GM23248 (cell line): ENCODE measurements at places on chromosomes 4 and X. TPM values are rescaled to one million over a fixed set of nuclear protein-coding genes. Genes with fewer than 3 reads are reported as not detected.
A peak's percentile ranks its signal among the peaks of the same experiment; 100 is the strongest.

RTL3 gene
- total RNA-seq: under 0.01 and 0.11 TPM in 2 replicates

SERPINA7 gene
- not detected in 2 replicates for total RNA-seq

FRG2 gene
- total RNA-seq: not detected in 2 replicates

DNA sequence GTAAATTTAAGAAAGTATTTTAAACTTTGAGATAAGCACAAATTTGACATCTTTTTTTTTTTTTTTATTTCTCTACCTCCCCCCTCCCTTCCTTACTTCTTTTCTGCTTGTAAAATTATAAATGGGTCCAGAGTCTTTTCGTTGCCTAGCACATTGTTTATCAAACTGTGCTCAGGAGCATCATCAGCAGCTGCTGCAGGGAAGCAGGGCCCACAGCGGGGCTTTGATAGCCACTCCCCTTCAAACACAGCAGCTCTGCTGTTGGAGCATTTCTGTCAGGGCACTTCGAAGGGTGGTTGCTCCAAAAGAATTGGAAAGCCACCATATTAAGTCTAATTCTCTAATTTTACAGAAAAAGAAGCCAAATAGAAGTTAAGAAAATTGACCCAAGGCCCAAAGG, 588.3 kb downstream of the SPRY1 start:
- no peaks in the 10 kb centered on the region for H3K27me3 ChIP-seq
- H3K4me3 ChIP-seq: no peak overlapping the region
- H3K4me1 ChIP-seq: peaks cover 24% of the 10 kb centered on the region
- H3K36me3 ChIP-seq: no peaks in the 10 kb centered on the region
- no peak for DNase-seq
- no peak overlapping the region for H3K27ac ChIP-seq

DNA sequence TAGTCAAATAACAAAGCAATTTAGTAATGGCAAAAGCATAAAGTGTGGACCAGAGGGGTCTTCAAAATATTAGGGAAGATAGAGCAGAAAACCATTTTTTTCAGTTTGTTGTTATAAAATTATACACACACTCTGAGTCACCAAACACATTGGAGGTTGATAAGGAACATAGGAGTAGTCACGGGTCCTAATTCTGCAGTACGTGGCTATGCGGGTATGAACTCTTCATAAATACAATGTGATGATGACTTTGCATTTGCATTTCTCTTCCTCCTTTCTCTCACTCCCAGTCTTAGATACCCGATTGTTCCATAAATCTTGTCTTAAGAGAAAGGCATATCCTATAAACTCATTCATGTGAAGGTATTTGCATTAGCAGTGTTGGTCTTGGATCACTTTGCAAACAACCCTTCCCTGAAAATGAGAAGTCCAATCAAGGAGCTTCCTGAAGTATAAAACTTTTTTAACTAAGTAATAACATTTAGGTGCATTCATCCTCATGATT, 223.6 kb downstream of the PALLD start:
- H3K27me3 ChIP-seq: no peaks in the 10 kb centered on the region
- no peak overlapping the region for H3K4me3 ChIP-seq
- no peak for DNase-seq
- no peaks in the 10 kb centered on the region for H3K36me3 ChIP-seq

DNA sequence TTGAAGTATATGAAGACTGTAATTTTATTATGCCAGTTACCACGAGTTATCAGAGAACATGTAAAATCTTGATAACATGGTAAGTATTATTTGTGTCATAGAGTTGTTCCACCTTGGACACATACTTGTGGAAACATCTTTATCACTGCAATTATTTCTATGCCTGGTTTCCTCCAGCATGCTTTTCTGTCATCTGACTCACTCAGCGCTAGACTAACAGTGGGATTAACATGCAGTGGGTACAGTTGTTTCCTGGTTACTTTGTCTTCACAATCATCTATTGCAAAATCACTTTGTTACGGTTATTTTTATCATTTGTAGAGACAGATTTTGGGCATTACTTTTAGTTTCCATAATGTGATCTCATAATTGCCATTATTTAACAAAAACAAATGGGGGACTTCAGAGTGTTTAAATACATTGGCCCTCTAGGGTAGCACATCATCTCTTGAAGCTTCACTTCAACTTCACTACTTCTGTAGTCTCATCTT, at the start of gene STATH:
TSS of gene STATH (plus strand) at position 441 of the 491 bp plus-strand sequence. CDS start 2,472 bp downstream, outside the sequence.
- H3K4me1 ChIP-seq: peaks cover 8% of the 10 kb centered on the region; the same call in 1 of the 2 replicates
- H3K4me3 ChIP-seq: no peak within 1 kb of the TSS
- H3K27ac ChIP-seq: no peak within 1 kb of the TSS
- DNase-seq: no peak

- no peaks in the 10 kb centered on the region for H3K27me3 ChIP-seq
- no peak overlapping the region for H3K27ac ChIP-seq
- no peaks in the 10 kb centered on the region for H3K36me3 ChIP-seq
- peaks cover under 1% of the 10 kb centered on the region; the same call in 1 of the 2 replicates for H3K4me1 ChIP-seq
- no peak overlapping the region for H3K4me3 ChIP-seq
These were observed 380.6 kb downstream of the INPP4B start for GRCh38 chr4:142465526-142465925.

- H3K36me3 ChIP-seq: no peaks in the 10 kb centered on the region
- no peak for DNase-seq
- no peak overlapping the region for H3K4me3 ChIP-seq
- no peak overlapping the region for H3K27ac ChIP-seq
- no peaks in the 10 kb centered on the region for H3K27me3 ChIP-seq
These were observed 359.7 kb downstream of the EPHA5 start for GRCh38 chr4:65310586-65310985.

DNA sequence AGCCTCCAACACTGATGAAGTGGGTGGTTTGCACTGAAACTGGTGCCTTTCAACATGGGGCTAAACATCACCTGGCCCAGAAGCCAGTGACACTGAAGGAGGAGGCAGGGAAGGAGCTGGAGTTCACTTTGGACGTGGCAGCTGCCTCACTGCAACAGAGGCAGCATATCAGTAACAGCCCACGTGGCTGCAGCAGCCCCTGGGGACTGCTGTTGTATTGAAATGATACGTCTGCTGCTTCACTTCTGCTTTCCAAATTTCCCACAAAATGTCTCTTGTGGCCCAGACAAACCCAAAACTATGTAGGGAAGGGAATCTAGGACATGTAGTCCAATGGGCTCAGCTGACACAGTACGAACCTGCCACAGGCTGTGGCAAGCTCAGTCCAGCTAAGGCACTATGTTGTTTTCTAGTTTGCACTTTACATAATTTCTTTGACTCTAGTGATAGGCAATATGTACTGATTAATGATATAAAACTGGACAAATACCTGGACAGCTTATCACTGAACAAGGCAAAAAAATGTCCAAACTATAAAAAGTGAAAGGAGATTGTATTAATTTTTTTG, 84.7 kb upstream of the RAPGEF2 start:
- peaks cover 14% of the 10 kb centered on the region; the same call in 1 of the 2 replicates for H3K4me1 ChIP-seq
- no peak overlapping the region for H3K27ac ChIP-seq
- no peak for DNase-seq
- H3K27me3 ChIP-seq: no peaks in the 10 kb centered on the region

DNA sequence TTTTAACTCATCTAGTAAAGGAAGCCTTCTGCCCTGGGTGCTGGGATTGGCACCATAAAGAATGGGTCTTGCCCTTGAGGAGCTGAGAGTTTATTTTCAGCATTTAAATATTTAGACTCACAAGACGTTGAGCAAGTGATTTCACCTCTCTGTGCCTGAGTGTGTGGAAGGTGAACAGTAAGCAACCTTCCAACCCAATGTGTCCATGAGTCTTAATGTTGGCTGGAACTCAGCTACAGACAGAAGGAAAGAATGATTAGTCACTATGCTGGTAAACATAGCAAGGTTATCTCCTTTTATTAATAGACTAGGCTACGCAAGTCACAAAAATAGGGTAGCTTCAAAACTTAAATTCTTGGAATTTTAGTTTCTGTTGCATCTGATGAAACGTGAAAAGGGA, 277.4 kb upstream of the GATB start:
- no peaks in the 10 kb centered on the region for H3K27me3 ChIP-seq
- H3K36me3 ChIP-seq: no peaks in the 10 kb centered on the region

DNA sequence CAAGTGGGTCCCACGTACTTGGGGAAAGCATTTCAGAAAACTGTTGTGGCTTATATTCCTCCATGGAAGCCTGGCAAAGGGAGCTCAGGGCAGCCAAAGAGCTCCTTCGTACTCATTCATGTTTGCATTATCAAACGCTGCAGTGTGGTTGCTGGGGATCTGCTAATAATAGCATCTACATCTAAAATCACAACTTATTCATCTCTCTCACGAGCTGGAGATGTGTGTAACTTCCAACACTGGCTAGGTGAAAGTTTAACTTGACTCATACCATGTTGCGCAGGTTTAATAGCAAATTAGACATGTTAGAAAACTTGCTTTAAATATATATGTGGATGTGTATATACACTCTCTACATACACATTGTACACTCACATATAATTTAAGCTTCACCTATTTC, 415.1 kb downstream of the AFF2 start:
- no peak for DNase-seq
- no peaks in the 10 kb centered on the region for H3K4me1 ChIP-seq
- no peaks in the 10 kb centered on the region for H3K27me3 ChIP-seq
- H3K4me3 ChIP-seq: no peak overlapping the region

- DNase-seq: no peak
- H3K27me3 ChIP-seq: no peaks in the 10 kb centered on the region
- no peak overlapping the region for H3K4me3 ChIP-seq
These were observed 145.4 kb upstream of the PLAC1 start for GRCh38 chrX:134803551-134804183.

GRCh38 chr4:83605744-83606172, 69.8 kb downstream of the GPAT3 start:
- no peak overlapping the region for H3K4me3 ChIP-seq
- no peak overlapping the region for H3K27ac ChIP-seq
- no peaks in the 10 kb centered on the region for H3K27me3 ChIP-seq
- DNase-seq: no peak

DNA sequence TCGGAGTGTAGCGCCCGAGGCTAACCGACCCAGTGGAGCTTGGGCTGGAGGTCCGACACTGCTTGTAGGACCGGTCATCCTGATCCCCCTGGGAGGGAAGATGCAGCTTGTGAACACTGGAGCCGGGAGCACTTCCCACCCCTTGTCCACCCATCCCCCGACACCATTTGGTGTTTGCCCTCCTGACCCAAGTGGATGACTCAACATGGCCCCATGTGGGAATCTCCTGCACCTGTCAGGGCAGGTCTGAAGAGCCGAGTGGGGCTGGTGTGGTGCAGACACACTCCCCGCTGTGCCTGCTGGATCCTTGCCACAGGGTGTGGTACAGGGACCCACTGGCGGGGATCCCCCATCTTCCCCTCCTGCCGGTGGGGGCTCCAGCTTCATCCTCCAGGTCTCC, 90.0 kb upstream of the AFAP1 start:
- H3K27ac ChIP-seq: no peak overlapping the region
- no peaks in the 10 kb centered on the region for H3K36me3 ChIP-seq
- H3K27me3 ChIP-seq: peaks cover 20% of the 10 kb centered on the region
- no peak overlapping the region for H3K4me3 ChIP-seq
- DNase-seq: no peak

DNA sequence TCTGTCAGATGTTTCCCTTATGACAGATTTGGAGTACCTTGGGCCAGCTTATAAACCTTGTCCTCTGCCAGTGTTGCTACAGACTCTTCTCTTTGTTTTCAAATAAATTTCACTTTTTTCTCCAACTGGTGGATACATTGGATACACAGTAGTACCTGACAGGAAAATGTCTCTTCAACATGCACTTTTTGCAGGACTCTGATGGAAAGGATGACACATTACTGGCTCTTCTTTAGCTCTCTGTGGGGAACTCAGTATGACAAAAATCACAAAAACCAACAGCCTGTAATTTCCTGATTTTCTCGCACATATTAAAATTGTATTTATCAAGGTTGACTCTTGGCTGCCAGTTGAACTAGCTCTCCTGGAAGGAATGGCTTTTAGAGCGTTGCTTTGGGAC, 61.3 kb upstream of the GIMD1 start:
- no peak for DNase-seq
- no peaks in the 10 kb centered on the region for H3K27me3 ChIP-seq
- no peak overlapping the region for H3K27ac ChIP-seq
- no peaks in the 10 kb centered on the region for H3K36me3 ChIP-seq
- H3K4me3 ChIP-seq: no peak overlapping the region

GRCh38 chr4:97349468-97350186, 793.6 kb downstream of the STPG2 start:
- H3K27ac ChIP-seq: no peak overlapping the region
- no peaks in the 10 kb centered on the region for H3K36me3 ChIP-seq
- no peaks in the 10 kb centered on the region for H3K27me3 ChIP-seq
- H3K4me1 ChIP-seq: no peaks in the 10 kb centered on the region

DNA sequence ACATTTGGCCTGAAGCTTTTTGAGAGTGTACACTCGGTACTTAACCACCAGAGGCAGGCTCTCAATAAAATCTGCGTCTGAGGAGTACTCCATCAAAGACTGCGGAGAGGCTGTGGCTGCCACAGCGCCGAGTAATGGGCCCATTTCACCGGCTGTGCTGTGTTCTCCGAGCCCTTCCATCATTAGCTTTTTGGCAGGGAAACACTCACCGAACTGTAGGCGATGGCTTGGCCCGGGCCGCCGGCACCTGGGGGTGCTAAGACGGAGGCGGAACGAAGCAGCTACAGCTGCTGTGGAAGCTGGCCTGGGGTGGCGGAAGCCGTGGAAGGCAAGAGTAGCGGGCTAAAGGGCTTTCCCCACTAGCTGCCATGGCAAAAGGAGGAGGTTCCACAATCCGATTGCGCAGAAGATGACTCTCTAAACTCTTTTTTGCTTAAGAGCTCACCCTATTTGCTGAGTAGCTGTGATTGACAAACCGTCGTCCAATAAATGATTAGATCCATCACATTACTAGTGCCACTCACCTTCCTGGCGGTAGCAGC, 48.5 kb upstream of the PABPC1L2A start:
- no peak overlapping the region for H3K27ac ChIP-seq
- DNase-seq: no peak
- no peaks in the 10 kb centered on the region for H3K36me3 ChIP-seq

GRCh38 chr4:16785793-16786527, 112.5 kb downstream of the LDB2 start:
- DNase-seq: peak; percentile 46
- no peaks in the 10 kb centered on the region for H3K27me3 ChIP-seq
- peak overlapping the region; percentile 2; the same call in 1 of the 2 replicates for H3K4me3 ChIP-seq

DNA sequence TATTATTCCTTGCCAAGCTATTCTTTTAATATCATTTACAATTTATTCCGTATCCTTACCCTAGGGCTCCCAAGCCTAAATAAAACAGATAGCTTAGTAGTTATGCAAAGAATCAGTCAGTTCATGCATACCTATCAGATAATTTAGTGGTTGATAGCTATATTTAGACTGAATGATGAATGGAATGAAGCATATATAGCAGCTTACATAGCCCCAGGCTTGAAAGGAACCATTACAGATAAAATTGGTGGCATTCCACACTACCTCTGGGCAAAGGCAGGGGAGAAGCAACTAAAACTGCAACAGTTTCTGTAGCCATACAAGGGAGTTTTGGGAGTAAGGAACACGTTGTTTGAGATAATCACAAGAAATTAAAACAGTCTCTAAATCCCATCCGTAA, 2.7 kb downstream of the ACE2 start:
- DNase-seq: no peak
- no peaks in the 10 kb centered on the region for H3K36me3 ChIP-seq
- no peaks in the 10 kb centered on the region for H3K4me1 ChIP-seq
- no peaks in the 10 kb centered on the region for H3K27me3 ChIP-seq
